Aorta (tissue), 5 donors: ENCODE measurements at places on chromosomes 3 and 15.

- DNase-seq, result no peak
Observed at GRCh38 chr15:39786447-39787056, 3.9 kb upstream of the FSIP1 start.

DNA sequence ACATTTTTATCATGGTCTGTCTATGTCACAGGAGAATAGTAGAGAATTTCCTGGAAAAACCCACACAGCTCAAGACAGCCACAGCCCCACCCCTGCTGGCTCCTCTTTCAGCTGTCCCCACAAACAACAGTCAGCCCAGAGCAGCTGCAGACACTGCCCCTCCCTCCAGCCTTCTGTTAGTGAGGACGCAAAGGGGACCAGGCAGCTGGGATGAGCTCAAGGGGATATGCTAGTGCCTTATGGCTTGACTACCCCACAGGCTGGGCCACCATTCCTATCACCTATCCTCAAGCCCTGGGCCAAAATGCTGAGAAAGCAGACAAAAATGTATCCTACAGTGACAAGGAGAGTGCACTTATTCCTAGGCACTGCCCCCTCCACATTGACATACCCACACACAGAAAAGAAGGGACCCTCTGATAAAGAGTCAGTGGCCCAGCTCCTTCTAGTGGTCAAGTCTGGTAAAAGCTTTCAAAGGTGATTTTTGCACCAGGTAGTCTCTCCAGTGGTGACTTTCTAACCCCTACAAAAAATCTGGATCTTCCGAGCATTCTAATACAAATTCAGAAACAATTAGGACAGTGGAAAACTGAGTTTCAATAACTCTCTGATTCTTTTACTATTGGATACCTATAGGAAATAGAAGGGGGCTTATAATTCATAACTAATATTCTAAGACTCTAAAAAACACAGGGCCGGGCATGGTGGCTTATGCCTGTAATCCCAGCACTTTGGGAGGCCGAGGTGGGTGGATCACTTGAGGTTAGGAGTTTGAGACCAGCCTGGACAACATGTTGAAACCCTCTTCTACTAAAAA lies 3.0 kb upstream of the MAP1A start:
- no peak for DNase-seq

GRCh38 chr3:21533002-21533401 lies 218.0 kb downstream of the ZNF385D start:
- DNase-seq, result no peak

GRCh38 chr3:66498687-66499621 lies 1.9 kb downstream of the LRIG1 start:
- DNase-seq, result no peak

- no peak for DNase-seq
Observed at GRCh38 chr3:87318617-87319021, 42.2 kb upstream of the POU1F1 start.

GRCh38 chr15:77349666-77350065 lies 70.2 kb downstream of the PEAK1 start:
- DNase-seq, result no peak

- DNase-seq, result no peak
Observed at GRCh38 chr3:50848308-50848707, 173.6 kb downstream of the DOCK3 start.

GRCh38 chr3:106510206-106510605 lies 641.4 kb upstream of the CBLB start:
- no peak for DNase-seq
